ENCODE measurements at places on chromosomes 1 and 21. TPM values are rescaled to one million over a fixed set of nuclear protein-coding genes. Genes with fewer than 3 reads are reported as not detected.

DNA sequence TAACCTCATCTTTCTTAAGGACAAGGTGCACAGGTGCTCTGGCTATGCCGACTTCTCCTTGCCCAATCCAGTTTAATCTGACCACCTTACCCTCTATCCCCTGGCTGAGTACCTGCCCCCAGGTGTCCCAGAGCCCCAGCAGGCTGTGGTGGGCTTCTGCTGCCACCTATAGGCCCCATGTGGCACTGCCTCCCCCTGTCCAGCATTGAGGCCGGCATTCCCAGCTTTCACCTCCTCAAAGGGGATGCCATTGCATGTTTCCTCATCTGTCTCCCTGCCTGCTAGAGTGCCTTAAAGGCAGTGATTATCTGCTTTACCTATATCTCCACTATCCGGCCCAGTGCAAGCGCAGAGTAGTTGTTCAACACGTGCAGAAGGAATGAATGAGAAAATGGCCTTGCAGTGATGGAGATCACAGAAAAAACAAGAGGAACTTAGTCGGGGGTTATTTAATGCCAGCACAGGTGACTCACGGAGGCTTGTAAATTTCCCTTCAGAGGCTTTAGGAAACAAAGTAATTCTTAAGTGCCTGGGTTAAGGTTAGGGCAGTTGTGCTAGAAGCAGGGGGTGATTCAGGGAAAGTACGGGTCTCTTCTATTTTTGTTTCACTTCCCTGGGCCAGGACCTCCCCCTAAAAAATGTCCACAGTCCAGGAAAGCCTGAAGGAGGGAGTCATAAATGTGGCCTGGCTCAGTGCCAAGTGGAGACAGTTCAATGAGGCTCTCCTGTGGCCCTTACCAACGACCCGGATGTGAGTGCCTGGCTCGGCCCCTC, 131.8 kb upstream of the NGF start:
- no peaks in the 10 kb centered on the region for H3K4me1 ChIP-seq
- no peaks in the 10 kb centered on the region for H3K27me3 ChIP-seq
- no peak for DNase-seq
- H3K4me3 ChIP-seq = no peak overlapping the region
- no peaks in the 10 kb centered on the region for H3K36me3 ChIP-seq
- H3K27ac ChIP-seq = no peak overlapping the region

GRCh38 chr1:19074361-19074901, 118.0 kb upstream of the IFFO2 start:
- no peaks in the 10 kb centered on the region for H3K27me3 ChIP-seq
- peaks cover 51% of the 10 kb centered on the region for H3K36me3 ChIP-seq
- DNase-seq = peak; percentile 63
- peaks cover 65% of the 10 kb centered on the region for H3K4me1 ChIP-seq

The PAFAH2 gene
- 8.1 TPM for total RNA-seq

The ECM1 gene
- total RNA-seq = 0.31 TPM
